8988T (cell line): ENCODE measurements at places on chromosomes 7 and 10.

- peak; percentile 5 for DNase-seq
Measured at GRCh38 chr7:74105992-74106391, 22.4 kb downstream of the LIMK1 start.

GRCh38 chr10:34495938-34496337 is 319.2 kb downstream of the PARD3 start:
- no peak for DNase-seq

DNA sequence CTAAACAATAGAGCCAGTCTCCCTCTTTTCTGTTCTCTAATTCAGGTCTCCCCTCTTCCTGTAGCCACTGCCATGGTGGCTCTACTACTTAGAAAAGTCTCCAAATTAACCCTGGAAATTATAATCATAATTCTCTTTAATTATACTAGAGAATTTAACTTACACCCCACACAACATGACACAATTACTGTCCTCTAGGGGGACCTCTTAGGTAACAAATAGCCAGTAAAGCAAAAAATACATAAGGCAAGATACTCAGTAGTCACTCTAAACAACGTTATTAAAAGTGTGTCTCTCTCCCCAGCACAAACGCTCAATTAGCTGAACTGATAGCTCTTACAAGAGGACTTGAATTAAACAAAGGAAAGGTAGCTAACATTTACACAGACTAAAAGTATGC is 44.3 kb upstream of the ZNF107 start:
- no peak for DNase-seq

DNA sequence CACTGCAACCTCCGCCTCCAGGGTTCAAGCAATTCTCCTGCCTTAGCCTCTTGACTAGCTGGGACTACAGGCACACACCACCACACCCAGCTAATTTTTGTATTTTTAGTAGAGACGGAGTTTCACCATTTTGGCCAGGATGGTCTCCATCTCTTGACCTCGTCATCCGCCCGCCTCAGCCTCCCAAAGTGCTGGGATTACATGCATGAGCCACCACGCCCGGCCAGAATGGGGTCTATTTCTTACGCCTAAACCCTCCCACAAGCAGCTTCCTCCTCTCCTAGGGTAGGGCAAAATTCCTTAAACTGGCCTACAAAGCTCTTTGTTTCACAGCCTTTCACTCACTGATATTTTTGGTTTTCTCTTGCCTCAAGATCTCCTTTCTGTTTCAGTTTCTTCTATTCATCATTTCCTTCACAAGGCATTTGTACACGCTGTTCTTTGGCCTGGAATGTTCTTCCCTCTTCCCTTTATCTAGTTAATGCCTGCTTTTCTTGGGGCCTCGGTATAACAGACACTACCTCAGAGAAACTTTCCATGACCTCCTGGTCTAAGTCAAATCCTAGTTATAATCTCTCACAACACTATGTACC is 6.7 kb downstream of the CPEB3 start:
- DNase-seq: no peak

GRCh38 chr10:97640868-97641811 is 669 bp downstream of the PI4K2A start:
- no peak for DNase-seq

DNA sequence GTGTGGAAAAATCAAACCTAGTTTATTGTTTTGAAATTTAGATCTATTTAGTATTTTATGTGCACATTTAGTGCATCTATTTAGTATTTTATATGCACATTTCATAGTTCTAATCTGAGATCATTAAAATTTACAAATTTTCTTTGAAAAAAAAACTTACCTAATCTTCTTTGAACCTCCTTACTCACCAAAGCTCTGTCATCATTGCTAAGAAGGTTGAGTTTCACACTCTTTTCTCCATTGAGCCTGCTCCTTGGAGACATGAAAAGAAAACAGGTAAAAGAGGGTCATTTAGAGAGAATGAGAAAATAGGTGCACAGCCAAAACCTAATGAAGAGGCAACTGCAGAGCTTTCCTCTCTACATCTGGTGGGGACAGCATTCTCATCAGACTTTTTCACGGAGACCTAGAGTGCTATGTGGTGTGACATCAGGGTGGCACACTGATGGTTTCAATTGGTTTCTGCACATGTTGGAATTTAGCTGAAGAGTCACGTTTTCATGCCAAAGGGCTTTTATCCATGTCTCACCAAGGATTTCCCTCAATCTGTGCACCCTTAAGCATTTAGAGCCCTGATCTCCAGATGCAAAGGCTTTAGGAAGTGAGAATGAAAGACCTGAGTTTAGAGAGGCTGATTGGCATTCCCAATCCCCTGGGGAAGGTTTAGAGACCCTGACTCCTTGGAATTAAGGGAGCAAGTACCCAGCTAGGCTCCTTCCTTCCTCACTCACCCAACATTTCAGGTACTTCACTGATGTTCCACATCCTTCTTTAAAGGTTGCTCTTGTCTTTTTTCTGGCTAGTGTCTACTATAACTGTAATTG is 89.2 kb upstream of the CAPZA2 start:
- DNase-seq: no peak

DNA sequence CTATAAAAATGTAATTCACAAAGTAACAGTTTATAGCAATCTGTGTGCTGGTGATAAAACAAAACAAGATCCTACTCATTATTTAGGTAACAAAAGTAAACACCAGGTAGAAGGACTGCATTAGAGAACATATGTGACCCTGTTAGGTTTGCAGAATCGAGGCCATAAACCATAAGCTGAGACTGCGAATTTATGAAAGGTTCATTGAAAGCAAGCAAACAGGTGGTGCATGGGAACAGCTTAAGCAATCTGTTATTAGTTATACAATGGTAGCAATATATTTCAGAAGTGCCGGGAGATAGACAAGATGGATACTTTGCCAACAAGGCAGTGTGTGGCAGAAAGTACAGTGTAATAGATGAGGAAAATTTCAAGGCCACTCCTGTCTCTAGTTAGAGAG is 23.5 kb upstream of the FAM133B start:
- no peak for DNase-seq

GRCh38 chr10:61815496-61815895 is 86.0 kb upstream of the ARID5B start:
- no peak for DNase-seq

- no peak for DNase-seq
Measured at GRCh38 chr10:102457591-102458150, 6.3 kb upstream of the C10orf95 start.

- no peak for DNase-seq
Measured at GRCh38 chr7:36972140-36972518, 247.8 kb upstream of the AOAH start.

- DNase-seq: no peak
Measured at GRCh38 chr10:59873896-59874295, 32.5 kb downstream of the CCDC6 start.

DNA sequence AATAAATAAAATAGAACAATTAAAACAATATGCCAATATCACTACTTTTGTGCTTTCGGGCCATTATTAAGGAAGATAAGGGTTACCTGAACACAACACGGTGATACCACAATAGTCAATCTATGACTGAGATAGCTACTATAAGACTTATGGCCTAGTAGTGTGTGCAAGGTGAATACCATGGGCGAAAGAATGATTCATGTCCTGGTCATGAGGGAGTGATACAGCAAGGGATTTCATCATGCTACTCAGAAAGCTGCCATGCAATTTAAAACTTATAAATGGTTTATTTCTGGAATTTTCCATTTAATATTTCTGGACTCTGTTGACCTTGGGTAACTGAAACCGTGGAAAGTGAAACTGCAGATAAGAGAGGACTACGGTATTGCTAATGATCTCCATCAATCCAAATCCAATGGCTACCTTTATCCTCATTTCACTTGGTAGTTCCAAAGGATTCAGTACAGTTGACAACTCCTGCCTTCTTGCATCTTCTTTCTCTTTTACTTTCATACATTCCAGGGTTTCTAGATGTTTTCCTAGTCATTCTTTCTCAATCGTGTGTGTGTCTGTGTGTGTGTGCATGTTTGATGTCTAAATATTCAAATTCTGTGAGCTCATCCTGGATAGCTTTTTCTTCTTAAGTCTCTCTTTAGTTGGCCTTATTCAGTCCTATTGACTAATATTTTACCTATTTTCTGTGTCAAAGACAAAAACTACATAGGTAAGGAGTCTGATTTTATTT is 100.5 kb upstream of the MAGI2 start:
- DNase-seq: no peak

GRCh38 chr10:92832998-92833650 is 15.2 kb upstream of the EXOC6 start:
- DNase-seq: no peak

DNA sequence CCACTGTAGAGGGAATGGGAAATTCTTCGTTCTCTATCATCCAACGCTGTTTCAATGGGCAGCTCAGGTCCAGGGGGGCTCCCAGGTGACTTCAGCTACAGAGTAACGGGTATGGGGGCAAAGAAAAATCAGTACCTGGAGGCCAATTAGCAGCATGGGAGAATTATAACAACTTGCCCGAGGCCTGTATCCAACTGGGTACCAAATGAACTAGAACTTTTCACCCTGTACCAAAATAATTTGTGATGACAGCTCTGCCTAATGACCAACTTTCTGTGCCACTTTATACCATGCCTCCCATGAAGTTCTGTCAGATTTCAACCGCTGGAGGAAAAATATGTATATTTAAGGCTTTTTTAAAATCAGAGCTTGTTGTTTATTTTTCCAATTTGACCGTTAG is 467.1 kb downstream of the PARD3 start:
- DNase-seq: no peak

DNA sequence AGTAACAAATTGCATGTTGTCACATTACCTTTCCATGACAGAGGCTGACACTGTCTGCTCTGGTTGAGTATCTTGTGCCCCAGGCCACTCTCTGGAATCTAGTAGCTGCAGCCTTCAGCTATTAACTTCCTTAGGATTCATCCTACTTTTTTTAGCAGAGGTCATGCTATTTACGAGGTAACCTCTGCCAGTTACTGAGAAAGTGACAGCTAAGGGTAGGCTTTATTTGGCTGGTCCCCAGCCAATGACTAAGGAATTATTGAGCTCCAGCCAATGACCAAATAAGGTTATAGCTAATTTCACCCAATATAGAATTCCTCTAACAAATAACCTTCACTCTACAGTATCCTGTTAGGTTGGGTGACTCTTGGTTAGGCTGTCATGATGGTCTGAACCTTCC is 1361.7 kb downstream of the XPNPEP1 start:
- DNase-seq: no peak

- peak; percentile 89 for DNase-seq
Measured at GRCh38 chr7:98211221-98211675, at the start of gene BHLHA15. BHLHA15 (plus strand) TSS chr7:98211439; CDS start chr7:98212310, 871 bp downstream.

- DNase-seq: no peak
Measured at GRCh38 chr7:43083106-43083505, 29.3 kb upstream of the HECW1 start.

GRCh38 chr7:19565602-19566001 is 143.2 kb downstream of the POLR1F start:
- DNase-seq: no peak

DNA sequence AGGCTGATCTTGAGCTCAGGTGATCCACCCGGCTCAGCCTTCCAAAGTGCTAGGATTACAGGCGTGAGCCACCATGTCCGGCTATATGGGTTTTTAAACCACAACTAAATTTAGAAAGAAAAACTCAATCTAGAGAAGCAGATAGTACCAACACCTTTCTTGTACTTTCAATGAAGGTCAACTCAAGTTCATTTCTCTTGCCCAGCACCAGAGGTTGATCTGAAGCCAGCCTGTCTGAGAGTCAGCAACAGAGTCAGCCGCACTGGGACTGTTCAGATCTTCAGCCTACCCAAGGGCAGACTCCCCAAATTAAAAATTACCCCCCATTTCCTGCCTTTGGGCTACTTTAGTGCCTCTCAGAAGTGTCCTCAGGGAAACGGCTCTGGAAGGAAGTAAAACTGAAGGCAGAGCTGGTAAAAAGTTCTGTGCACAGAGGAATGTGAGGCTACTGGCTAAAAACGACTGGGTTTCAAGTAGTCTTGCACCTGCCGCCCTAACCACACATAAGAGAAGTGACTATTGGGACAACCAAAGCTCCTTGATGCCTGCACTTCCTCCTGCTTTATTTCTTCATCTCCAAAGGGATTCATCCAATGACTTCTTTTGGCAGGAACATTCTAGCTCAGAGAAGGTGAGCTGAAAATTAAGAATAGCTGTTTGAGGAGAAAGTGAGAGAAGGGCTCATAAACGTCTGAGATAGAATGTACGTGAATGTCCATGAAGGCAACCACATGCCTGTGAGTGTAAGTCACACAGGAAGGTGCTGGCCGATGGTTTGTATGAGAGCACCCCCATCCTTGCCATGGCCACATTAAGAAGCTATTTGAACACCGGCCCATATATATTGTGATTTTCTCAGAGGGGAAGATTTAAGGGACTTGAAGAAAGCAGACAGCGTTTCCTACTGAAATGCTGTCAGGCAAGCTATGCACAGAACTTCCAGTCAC is 142.4 kb upstream of the PRR15 start:
- DNase-seq: no peak

GRCh38 chr7:46545790-46546189 is 624.7 kb upstream of the IGFBP3 start:
- DNase-seq: no peak

DNA sequence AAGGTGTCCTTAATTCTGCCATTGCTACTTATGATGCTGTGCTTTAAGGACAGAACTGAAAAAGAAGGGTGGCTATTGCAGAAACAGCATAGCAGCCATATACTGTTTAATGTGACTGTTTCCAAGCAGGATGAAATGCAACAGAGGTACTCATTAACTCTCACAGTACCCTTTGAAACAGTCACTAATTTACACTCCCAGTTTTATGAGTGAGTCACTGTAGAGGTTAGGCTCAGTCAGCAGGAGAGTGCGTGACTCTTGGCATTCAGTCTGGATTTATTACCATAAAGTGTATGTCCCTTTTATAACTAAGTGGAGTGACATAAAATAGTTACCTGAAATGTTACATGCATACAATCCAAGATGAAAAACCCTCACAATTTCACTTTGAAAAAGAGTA is 27.7 kb downstream of the ALDH18A1 start:
- no peak for DNase-seq

DNA sequence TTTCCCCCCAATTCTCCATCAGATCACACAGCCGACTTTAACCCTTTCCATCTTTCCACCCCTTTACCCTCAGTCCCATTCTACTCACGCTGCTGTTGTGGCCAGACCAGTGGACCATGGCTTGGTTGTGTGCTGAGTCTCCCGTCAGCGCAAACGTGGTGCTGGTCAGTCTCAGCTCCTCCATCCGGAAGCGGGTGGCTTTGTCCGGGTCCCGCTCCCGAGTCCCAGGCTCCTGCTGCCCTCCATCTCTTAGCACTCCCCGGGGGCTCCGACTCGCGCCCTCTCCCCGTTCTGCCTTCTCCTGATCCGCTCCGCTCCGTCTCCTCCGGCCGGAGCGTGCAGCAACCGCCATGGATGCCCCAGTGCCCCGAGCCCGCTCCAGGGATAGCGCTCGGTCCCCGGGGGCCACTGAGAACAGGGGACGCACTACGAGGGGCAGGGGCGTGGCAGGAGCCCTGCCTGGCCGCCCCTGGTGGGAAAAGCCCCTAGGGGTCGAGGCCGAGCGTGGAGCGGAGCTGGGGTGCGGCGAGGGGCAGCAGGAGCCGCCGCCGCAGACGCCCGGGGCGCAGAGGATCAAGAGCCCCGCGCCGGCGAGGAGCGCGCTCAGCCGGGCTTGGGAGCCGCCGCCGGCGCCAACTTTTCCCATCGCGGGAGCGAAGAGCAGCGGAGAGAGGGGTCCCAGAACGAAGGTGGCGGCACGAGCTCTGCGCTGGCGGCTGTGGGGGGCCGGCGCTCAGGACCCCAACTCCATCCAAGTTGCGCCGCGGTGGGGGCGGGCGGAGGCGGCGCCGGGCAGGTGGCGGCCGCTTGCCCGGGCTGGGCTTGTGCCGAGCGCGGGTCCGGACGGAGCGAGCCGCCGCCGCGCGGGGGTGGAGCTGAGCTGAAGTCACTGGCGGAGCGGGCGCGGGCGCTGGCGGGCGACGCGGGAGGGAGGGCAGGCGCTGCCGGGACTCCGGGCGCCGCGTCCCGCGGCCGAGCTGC is at the start of gene SORCS1:
TSS of gene SORCS1 (minus strand) at position 826 of the 981 bp plus-strand sequence.
- DNase-seq: no peak

GRCh38 chr10:14499601-14499904 is 168.8 kb upstream of the FRMD4A start:
- no peak for DNase-seq
